ENCODE measurements at places on chromosomes 11 and 22.

GRCh38 chr11:96147186-96147585 lies 195.8 kb downstream of the MAML2 start:
- no peak for DNase-seq

- no peak for DNase-seq
Measured at GRCh38 chr11:8068605-8069221, 12.3 kb upstream of the TUB start.

DNA sequence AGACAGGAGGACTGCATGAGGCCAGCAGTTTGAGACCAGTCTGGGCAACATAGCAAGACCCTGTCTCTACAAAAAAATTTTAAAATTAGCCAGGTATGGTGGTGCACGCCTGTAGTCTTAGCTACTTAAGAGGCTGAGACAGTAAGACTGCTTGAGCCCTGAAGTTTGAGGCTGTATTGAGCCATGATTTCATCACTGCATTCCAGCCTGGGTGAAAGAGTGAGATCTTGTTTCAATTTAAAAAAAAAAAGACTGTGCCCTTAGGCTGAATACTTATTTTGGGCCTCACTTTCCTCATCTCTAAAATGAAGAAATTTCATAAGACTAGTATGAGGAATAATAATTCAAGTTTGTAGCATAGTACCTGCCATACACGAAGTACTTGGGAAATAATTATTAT lies 6.9 kb downstream of the AQP11 start:
- DNase-seq, result no peak

GRCh38 chr11:75465701-75466531 lies 32.9 kb upstream of the KLHL35 start:
- DNase-seq, result no peak

DNA sequence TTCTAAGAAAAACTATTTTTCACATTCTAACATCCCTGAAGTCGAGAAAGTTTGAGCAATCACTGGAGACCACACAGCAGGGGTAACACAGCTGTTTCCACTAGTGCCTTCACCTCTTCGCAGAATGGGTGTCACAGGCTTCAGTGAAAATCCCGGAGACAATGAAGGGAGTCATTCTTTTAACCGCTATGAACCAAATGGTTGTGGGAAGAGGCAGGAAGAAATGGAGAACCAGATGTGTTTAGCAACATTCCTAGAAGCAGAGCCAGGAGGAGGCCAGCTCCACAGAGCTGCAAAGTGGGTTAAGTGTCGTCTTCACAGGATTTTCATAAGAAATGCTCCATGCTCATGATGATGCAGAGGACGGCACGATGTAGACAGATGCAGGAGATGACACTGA lies 221.1 kb downstream of the LARGE1 start:
- no peak for DNase-seq

GRCh38 chr11:63783925-63784592 lies 15.5 kb upstream of the ZFTA start:
- no peak for DNase-seq

DNA sequence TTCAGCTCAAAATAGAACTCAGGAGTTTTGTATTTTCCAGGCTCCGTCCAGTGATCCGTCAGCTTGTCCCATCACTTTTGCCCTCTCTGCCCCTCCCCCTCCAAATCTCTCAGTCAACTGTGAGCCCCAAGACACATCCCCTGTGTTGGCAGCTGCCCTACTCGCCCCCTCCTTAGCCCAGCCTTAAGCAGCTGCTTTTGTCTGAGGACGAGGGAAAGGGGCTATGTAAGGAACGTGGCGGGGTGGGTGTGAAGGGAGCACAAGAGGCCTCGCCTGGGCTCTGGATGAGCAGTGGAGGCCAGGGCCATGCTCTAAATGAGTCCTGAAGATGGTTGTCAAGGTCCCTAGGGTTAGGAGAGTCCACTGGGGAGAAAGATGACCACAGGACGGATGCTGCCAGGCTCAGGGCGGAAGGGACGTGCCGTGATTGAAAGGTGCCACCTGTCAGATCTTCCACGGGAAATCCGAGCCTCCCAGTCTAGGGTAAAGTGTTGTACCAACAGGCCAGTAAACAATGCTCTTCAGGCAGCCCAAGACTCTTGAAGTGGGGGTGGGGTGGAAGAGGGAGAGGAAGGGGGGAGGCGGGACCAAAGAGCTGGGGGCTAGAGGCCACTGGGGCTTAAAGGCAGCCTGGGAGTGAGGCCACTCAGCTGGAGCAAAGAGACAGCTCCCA lies at the start of gene SMTNL1:
Gene SMTNL1 (plus strand): TSS at position 649 of the 673 bp plus-strand sequence. CDS start 5,048 bp downstream, outside the sequence.
- no peak for DNase-seq

GRCh38 chr11:33670250-33671011 lies 30.2 kb downstream of the C11orf91 start:
- DNase-seq, result no peak

DNA sequence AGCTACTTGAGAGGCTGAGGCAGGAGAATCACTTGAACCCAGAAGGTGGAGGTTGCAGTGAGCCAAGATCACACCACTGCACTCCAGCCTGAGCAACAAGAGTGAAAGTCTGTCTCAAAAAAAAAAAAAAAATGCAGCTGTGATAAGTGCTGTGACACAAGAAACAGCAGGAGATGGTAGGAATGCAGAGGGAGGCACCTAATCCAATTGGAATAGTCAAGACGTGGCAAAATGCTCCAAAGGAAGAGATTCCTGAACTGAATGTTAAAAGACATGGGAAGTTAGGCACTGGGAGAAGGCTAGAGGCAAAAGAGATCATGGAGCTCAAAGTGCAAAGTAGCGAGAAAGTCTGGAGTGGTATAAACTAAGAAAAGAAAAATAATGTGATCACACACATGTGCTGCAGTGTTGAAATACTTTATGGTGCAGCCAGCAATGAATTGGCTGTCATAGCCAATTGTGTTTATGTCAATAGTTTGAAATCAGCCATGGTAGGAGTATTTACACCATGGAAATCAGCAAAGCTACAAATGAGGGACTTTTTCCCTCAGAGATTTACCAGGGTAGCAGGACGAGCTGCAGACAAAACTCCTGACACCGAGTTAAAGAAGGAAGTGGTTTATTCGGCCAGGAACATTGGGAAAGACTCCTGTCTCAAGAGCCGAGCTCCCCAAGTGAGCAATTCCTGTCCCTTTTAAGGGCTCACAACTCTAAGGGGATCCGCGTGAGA lies 40.9 kb upstream of the LIPT2 start:
- DNase-seq, result no peak

DNA sequence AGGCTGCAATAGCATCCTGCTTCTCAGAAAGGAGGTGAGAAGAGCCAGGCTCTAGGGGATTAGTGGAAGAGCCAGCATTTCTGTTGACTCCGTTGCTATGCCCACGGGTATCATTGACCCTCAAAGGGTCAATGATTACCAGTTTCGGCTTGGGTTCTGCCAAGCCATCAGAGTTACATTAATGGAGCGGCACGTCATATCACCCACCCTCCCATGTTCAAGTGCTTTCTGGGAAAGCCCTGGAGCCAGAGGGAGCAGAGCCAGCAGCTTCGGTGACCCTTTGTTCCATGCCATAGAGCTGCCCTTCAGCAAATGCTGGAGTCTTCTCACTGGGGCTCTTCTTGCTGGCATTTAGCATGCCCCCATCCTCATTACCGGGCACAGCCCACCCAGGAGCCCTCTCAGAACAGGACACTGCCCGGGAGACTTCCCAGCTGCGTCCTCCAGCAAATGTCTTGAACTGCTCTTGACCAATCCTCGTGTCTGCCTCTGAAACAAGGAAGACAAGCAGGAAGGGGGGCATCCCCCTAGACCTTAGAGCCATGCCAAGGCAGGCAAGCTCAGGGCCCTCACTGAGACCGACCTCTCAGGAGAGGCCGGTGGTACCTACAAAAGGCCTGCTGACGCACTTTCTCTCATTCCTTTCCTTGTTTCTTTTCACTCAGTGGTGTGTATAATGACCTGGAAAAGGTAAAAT lies 14.6 kb downstream of the KCNJ1 start:
- DNase-seq, result no peak

DNA sequence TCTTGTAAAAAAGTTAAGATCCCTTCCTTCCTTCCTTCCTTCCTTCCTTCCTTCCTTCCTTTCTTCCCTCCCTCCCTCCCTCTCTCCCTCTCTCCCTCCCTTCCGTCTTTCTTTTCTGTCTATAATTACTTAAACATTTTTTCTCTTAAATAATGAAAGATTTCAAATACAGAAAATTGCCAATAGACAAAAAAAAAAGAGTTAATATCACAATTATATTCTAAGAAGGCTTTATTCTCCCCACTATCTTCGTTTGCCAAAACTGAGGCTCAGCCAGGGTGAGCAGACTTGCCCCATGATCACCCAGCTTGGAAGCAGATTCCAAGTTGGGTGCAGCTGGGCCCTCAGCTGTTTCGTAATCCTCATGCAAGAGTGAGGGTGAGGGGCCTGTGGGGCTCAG lies 327 bp upstream of the CACNA1I start:
- no peak for DNase-seq

DNA sequence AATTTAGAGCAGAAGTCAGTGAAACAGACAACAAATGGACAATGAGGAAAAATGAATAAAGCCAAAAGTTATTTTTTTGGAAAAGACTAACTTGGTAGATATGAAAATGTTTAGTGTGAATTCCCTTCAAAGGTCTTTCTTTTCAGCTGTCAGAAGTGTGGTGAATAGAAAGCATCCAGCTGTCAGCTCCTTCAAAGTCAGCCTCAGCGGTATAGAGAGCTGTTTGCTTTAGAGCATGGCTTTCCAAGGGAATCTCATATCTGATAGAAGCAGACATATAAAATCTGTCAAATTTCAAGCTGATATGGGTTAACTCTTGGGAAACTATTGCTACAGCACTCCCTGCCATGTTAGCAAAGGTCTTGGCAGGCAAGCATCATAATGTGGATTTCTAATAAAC lies 309.3 kb downstream of the CASP12 start:
- DNase-seq, result no peak

DNA sequence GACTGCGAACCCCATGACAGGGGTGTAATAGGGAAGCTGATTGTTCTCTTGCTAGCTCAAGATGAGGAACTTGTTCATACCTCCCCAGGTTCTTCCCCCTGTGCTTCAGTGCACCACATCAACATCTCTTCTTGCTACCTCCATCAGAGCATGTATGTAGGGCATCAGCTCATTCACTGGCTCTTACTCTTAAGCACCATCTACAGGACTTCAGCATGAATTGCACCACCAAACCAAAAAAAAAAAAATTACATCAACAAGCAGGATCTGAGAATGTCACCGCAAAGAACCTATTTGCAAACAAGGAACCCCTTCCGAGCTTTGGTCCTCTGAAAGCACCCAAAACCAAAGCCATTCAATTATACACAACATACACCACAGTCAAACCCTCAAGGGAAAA lies 2226.5 kb upstream of the RAG2 start:
- DNase-seq, result no peak

- DNase-seq, result no peak
Measured at GRCh38 chr22:26559961-26560575, 29.9 kb downstream of the TPST2 start.

GRCh38 chr11:17129003-17129402 lies 51.5 kb upstream of the RPS13 start:
- DNase-seq, result no peak

- DNase-seq, result no peak
Measured at GRCh38 chr11:75632450-75632849, 36.4 kb downstream of the MAP6 start.

DNA sequence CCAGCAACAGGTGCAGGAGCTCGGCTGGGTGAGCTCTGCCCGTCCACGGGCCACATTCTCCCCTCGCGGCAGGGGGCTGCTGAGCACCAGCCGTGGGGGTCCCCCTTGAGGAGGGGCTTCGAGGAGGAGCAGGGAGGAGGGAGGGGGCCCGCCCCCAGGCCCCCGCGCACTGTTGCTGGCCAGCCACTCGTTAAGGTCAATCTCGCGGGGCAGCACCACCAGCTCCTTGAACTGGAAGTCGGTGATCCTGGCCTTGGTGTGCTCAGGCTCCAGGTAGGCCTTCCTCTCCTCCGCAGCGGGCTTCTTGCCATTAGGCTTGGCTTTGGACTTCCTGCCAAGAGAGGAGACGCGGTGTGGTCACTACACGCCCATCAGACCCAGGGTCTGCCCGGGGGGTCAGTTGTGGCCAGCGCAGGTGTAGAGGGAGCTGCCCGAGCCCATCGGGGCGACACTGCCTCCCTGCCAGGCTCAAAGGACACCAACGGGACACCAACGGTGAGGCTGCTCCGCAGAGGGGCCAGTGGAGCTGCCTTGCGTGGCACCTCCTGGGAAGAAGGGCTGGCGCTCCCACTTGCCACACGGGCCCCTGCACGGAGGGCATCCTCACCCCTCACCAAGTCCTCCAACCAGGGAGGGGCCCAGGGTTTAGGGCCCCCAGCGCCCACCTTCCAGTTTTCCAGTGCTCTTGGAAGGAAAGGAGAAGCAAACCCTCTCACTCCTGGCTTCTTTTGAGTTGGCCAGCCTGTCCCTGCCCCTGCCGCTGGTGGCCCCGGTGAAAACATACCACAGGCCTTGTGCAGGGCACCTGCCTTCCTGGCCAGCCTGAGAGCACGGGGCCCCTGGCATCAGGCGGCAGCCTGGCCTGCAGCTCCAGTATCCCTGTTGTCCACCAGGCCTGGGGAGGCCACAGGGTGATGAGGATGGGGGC lies 5.8 kb downstream of the MOB2 start:
- DNase-seq, result no peak

- no peak for DNase-seq
Measured at GRCh38 chr22:20508815-20509271, 1.4 kb downstream of the MED15 start.

- no peak for DNase-seq
Measured at GRCh38 chr11:10503221-10503620, 37.8 kb downstream of the RNF141 start.

- no peak for DNase-seq
Measured at GRCh38 chr22:45094825-45095224, 68.9 kb upstream of the NUP50 start.

DNA sequence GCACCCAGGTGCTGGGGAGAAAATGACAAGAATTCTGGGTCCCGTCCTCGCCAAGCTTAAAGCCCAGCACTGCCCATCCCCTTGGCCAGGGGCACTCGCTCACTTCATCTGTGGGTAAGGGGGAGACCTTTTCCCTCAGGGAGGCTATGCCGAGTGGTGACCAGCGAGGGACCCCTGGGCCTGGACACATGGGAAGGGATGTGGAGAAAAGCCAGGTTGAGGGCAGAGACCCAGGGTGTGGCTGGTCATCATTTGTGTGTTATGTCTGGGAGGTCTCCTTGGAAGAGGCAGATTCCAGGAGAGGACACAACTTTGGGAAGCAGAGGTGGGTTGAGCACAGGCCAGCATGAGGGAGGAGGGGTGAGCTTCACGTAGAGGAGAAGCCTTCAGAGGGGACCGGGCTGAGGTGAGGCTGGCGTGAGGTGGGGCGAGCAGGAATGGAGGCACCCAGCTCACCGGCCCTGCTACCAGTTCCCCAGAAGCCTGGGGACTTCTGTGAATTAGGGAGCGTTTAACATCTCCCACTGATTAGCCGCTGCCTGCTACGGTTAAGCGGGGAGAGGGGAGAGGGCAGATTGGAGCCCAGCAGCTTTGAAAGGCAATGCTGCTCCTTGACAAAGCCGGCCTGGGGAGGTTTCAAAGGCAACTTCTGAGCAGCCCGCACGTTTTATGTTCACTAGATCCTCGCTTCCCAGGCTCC lies 25.8 kb upstream of the NECTIN1 start:
- no peak for DNase-seq

GRCh38 chr11:1146365-1146764 lies 11.4 kb upstream of the MUC5AC start:
- no peak for DNase-seq

GRCh38 chr11:119659971-119660723 lies 68.9 kb downstream of the NECTIN1 start:
- no peak for DNase-seq

Measured in stimulated activated CD8-positive, alpha-beta memory T cell treated with anti-CD3 and anti-CD28 coated beads, Interleukin-12 subunit alpha, Interleukin-12 subunit beta, amount 100 ng/mL, for 4 hours (primary cell).